ENCODE measurements at places on chromosomes 5 and 9. TPM values are rescaled to one million over a fixed set of nuclear protein-coding genes. Genes with fewer than 3 reads are reported as not detected.

DNA sequence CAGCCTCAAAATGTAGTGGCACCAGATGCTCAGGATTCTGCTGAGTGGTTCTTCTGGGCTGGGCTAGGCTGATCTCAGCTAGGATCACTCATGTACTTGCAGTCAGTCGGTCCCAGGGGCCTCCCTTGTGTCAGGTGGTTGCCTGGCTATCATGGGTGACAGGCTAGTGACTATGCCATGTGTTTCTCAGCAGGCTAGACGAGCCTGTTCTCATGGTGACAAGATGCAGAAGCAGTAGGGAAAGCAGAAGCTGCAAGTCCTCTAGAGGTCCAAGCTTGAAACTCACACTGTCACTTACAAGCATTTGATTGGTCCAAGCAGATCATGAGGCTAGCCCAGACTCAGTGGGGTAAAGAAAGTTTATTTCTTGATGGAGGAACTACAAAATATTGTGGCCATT is 15.2 kb upstream of the KCNMB1 start:
- no peaks in the 10 kb centered on the region for H3K36me3 ChIP-seq
- H3K4me3 ChIP-seq, result no peak overlapping the region
- H3K27ac ChIP-seq, result no peak overlapping the region

GRCh38 chr5:131394128-131394527 is 130.3 kb downstream of the CDC42SE2 start:
- H3K4me3 ChIP-seq, result no peak overlapping the region
- H3K27me3 ChIP-seq, result no peaks in the 10 kb centered on the region
- DNase-seq, result peak; percentile 35
- peak overlapping the region; percentile 90 for H3K27ac ChIP-seq
- H3K4me1 ChIP-seq, result peaks cover 25% of the 10 kb centered on the region

GRCh38 chr5:74482990-74483389 is 157.5 kb downstream of the ENC1 start:
- H3K4me3 ChIP-seq, result no peak overlapping the region
- H3K36me3 ChIP-seq, result no peaks in the 10 kb centered on the region
- H3K27me3 ChIP-seq, result no peaks in the 10 kb centered on the region
- H3K27ac ChIP-seq, result no peak overlapping the region
- H3K4me1 ChIP-seq, result no peaks in the 10 kb centered on the region

DNA sequence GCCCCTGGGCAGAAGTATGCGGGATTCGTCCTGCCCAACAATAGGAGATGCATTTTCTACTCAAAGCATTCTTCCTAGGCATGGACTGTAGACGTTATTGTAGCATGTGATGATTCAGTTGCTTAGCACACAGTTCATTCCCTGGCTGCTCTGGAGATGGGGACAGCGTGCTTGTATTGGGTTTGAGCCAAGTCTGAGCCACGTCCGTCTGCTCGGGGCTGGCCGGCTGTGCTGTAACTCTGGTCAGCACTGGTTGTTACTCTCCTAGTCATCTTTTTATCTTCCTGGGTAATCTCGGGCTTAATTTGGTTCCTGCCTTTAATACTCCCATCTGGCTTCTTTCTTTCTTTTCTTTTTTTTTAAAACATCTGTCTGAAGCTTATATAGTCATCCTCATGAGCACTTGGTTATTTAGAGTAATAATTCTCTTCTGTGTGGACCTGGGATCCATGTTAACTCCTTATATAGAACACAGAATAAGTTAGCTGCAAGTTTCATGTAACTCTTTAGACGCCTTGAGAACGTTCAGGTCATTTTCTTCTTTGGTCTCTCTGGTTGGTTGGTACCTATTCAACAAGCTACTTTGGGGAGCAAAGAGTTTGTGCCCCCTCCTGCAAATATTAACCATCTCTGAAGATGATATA is 118.8 kb upstream of the RPS23 start:
- no peaks in the 10 kb centered on the region for H3K27me3 ChIP-seq
- no peaks in the 10 kb centered on the region for H3K36me3 ChIP-seq
- H3K27ac ChIP-seq, result no peak overlapping the region
- H3K4me3 ChIP-seq, result no peak overlapping the region
- H3K4me1 ChIP-seq, result no peaks in the 10 kb centered on the region
- peak; percentile 53 for DNase-seq

DNA sequence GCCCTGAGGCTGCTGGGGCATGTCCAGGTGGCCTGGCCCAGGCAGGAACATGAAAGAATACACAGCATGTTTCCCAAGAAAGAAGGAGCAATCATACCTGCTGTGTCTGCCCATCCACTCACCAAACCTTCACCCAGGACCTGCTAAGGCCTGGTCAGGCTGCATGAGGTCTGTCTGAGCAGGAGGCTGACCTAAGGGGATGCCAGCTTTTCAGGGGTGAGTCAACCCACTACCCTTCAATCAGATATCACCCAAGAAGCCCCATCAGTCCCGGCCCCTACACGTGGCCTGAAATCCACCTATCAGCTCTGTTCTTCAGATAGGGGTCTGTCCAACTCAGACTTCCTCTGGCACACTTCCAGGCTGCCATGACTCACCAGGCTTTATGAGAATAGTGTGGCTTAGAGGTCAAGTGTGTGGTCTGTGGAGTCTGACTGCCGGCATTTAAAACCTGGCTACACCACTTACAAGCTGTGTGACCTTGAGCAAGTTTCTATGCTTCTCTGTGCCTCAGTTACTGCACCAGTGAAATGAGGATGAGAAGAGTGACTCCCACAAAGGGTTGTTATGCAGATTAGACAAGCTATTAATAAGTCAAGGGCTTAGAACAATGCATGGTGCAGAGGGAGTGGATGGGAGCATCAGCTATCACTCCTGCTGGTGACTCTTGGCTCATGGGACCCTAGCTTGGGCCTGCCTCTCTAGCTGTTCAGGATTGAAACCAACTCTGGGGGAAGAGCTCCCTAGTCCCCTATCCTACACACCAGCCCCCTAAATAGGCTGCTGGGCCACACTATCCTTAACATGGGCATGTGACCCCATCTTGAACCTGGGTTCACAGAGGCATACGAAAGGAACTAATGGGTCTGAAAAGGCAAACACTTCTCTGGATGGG is 130.3 kb downstream of the PAX5 start:
- H3K4me3 ChIP-seq, result no peak overlapping the region
- DNase-seq, result no peak
- H3K36me3 ChIP-seq, result no peaks in the 10 kb centered on the region
- no peaks in the 10 kb centered on the region for H3K4me1 ChIP-seq
- no peak overlapping the region for H3K27ac ChIP-seq

DNA sequence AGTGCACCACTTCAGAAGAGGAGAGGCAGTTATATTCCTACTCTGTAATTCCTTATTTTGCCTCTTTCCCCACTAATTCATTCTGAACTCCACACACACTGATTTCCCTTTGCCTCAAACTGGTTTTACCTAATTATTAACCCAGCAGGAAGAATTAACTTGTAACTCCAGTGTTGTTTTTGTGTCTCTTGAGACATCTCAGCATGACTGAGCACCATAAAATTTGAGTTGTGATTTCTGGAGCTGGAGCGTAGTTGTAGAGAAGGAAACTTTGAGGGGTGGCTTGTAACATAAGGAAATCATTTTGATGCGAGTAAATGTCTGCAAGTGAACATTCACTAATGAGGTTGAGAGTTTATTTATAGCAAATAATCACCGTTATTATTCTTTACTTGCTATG is 265.2 kb downstream of the TMEM38B start:
- no peak for DNase-seq
- no peak overlapping the region for H3K27ac ChIP-seq
- no peak overlapping the region for H3K4me3 ChIP-seq
- no peaks in the 10 kb centered on the region for H3K36me3 ChIP-seq
- H3K27me3 ChIP-seq, result no peaks in the 10 kb centered on the region

DNA sequence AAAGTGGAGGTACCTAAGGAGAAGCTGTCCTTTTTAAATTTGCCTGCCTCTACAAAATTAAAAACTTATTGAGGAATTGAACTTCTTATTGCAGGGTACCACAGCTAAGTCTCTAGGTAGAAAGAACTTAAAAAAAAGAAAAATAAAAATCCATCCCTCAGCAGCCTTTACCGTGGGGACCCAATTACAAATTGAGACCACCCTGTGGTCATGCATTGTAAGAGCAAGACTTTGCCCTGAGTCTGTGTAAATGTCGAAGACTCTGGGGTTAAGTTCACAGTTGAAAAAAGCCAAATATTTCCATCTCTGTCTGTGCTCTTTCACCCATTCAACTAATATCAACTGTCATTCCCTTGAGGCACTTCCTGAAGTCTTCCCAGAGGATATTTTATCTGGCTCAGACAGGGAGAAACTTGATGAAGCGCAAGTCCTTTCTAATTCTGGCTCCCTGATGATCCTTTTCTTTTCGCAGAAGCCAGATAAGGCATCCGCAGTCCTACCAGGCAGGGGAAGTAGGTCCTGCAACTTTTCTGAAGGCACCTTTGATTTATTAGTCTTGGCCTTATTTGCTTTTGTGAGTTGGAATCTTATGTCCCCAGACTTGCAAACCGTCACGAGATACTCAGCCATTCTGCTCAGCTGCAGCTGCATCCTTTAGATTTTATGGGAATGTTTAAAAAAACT is 323.8 kb upstream of the WWC1 start:
- H3K27me3 ChIP-seq, result no peaks in the 10 kb centered on the region
- no peaks in the 10 kb centered on the region for H3K36me3 ChIP-seq
- H3K4me3 ChIP-seq, result no peak overlapping the region
- no peaks in the 10 kb centered on the region for H3K4me1 ChIP-seq

- no peaks in the 10 kb centered on the region for H3K36me3 ChIP-seq
- H3K4me1 ChIP-seq, result no peaks in the 10 kb centered on the region
- no peaks in the 10 kb centered on the region for H3K27me3 ChIP-seq
These were observed 49.9 kb downstream of the FGF18 start for GRCh38 chr5:171469326-171469725.

GRCh38 chr9:99634186-99634585 is 187.5 kb upstream of the NR4A3 start:
- no peak overlapping the region for H3K27ac ChIP-seq
- H3K4me3 ChIP-seq, result no peak overlapping the region
- H3K27me3 ChIP-seq, result no peaks in the 10 kb centered on the region
- H3K36me3 ChIP-seq, result no peaks in the 10 kb centered on the region

- no peak for DNase-seq
- H3K36me3 ChIP-seq, result no peaks in the 10 kb centered on the region
- no peaks in the 10 kb centered on the region for H3K27me3 ChIP-seq
- no peak overlapping the region for H3K27ac ChIP-seq
- H3K4me1 ChIP-seq, result no peaks in the 10 kb centered on the region
- no peak overlapping the region for H3K4me3 ChIP-seq
These were observed 32.0 kb downstream of the TBCA start for GRCh38 chr5:77744116-77744515.

DNA sequence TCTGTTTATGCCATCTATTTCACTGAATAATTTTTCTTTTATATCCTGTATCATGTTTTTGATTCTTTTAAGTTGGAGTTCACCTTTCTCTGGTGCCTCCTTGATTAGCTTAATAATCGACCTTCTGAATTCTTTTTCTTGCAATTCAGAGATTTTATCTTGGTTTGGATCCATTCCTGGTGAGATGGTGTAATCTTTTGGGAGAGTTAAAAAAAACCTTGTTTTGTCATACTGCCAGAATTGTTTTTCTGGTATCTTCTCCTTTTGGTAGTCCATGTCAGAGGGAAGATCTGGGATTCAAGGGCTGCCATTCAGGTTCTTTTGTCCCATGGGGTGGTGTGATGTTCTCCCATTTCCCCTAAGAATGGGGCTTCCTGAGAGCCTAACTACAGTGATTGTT is 800.8 kb upstream of the TYRP1 start:
- no peak overlapping the region for H3K4me3 ChIP-seq
- DNase-seq, result no peak
- H3K4me1 ChIP-seq, result no peaks in the 10 kb centered on the region
- H3K27ac ChIP-seq, result no peak overlapping the region
- H3K27me3 ChIP-seq, result no peaks in the 10 kb centered on the region

DNA sequence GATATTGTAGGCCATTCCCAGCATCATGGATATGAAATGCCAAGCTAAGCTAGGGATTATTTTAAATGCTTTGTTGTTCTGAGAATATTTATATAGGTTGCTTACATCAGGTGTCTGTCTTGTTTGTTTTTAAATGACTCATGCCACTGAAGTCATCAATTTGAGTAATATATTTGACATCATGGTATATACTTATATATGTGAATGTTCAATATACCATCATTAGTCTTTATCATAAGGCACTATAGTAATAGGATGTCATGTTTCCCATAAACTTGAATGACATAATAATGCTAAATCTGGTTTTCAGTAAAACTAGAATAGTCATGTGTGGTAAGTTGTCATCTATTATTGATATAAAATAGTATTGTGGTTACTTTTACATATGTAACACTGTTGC is 13.1 kb downstream of the C9orf85 start:
- DNase-seq, result no peak
- no peak overlapping the region for H3K4me3 ChIP-seq
- H3K36me3 ChIP-seq, result no peaks in the 10 kb centered on the region
- no peak overlapping the region for H3K27ac ChIP-seq
- H3K4me1 ChIP-seq, result no peaks in the 10 kb centered on the region
- H3K27me3 ChIP-seq, result no peaks in the 10 kb centered on the region

- peak within 1 kb of the TSS; percentile 96 for H3K27ac ChIP-seq
- peak within 1 kb of the TSS; percentile 87 for H3K4me3 ChIP-seq
- H3K36me3 ChIP-seq, result no peaks in the 10 kb centered on the region
- no peaks in the 10 kb centered on the region for H3K27me3 ChIP-seq
- peaks cover 35% of the 10 kb centered on the region for H3K4me1 ChIP-seq
These were observed at the start of gene UBE2D2 for GRCh38 chr5:139560752-139561654. Gene UBE2D2 (plus strand): TSS chr5:139561339. CDS start chr5:139561792, 453 bp downstream.

- DNase-seq, result no peak
- no peak overlapping the region for H3K27ac ChIP-seq
- H3K27me3 ChIP-seq, result no peaks in the 10 kb centered on the region
- H3K4me1 ChIP-seq, result no peaks in the 10 kb centered on the region
- no peaks in the 10 kb centered on the region for H3K36me3 ChIP-seq
These were observed 1048.6 kb upstream of the SEMA6A start for GRCh38 chr5:117623042-117623805.

DNA sequence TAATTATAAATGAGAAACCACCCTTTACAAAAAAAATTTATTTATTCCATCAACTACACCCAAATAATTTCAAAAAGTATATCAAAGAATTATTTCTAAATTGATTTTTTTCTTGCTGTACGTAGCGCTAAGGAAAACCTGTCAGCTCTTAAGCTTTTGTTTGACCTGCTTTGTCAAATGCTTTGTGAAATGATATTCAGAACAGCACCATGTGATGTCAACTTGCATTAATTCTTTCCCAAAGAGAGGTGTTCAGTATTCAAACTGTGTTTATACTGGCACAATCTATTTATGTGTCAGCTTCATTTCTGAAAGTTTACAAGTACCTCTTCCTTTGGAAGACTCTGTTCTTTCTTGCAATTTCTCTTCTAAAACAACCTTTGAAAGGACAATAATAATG is 12.0 kb upstream of the ARSB start:
- no peak overlapping the region for H3K4me3 ChIP-seq
- no peaks in the 10 kb centered on the region for H3K27me3 ChIP-seq
- DNase-seq, result no peak
- H3K4me1 ChIP-seq, result peaks cover 8% of the 10 kb centered on the region
- H3K27ac ChIP-seq, result no peak overlapping the region
- H3K36me3 ChIP-seq, result no peaks in the 10 kb centered on the region

GRCh38 chr5:68745448-68745847 is 348.4 kb upstream of the SLC30A5 start:
- no peak overlapping the region for H3K27ac ChIP-seq
- DNase-seq, result no peak
- H3K4me3 ChIP-seq, result no peak overlapping the region
- H3K4me1 ChIP-seq, result peaks cover 10% of the 10 kb centered on the region

ARPC5L gene
- 20.2 TPM for total RNA-seq

CMYA5 gene
- total RNA-seq, result 15.9 TPM

FIBCD1 gene
- not detected for total RNA-seq

RASGRF2 gene
- total RNA-seq, result 12.6 TPM

SYNPO gene
- 14.8 TPM for total RNA-seq

DCAF12 gene
- 28.1 TPM for total RNA-seq

All from thyroid gland (tissue), 4 donors.